ENCODE measurements at places on chromosomes 12 and 14. TPM values are rescaled to one million over a fixed set of nuclear protein-coding genes. Genes with fewer than 3 reads are reported as not detected.

GRCh38 chr14:104244221-104245011, 106.0 kb downstream of the KIF26A start:
- no peak for DNase-seq

- peak; percentile 33 for DNase-seq
These were observed 46.8 kb downstream of the TMEM117 start for GRCh38 chr12:43882578-43883178.

DNA sequence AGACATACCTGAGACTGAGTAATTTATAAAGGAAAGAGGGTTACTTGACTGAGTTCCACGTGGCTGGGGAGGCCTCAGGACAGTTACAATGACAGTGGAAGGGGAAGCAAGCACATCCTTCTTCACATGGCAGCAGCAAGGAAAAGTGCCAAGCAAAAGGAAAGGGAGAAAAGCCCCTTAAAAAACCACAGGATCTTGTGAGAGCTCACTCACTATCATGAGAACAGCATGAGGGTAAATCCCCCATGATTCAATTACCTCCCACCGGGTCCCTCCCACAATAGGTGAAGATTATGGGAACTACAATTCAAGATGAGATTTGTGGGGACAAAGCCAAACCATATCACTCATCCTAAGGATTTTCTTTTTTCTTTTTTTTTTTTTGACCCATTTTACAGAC, 177.8 kb upstream of the EEA1 start:
- no peak for DNase-seq

GRCh38 chr14:33118668-33119067, 180.0 kb downstream of the NPAS3 start:
- DNase-seq: no peak

The ERBB3 gene
- 326 TPM for polyA plus RNA-seq

The SLC10A1 gene
- polyA plus RNA-seq: 0.13 TPM

The MGAT4C gene
- 0.43 TPM for polyA plus RNA-seq

The FZD10 gene
- 1.2 TPM for polyA plus RNA-seq

GRCh38 chr12:66107451-66107915, 23.1 kb downstream of the LLPH start:
- peak; percentile 82 for DNase-seq

DNA sequence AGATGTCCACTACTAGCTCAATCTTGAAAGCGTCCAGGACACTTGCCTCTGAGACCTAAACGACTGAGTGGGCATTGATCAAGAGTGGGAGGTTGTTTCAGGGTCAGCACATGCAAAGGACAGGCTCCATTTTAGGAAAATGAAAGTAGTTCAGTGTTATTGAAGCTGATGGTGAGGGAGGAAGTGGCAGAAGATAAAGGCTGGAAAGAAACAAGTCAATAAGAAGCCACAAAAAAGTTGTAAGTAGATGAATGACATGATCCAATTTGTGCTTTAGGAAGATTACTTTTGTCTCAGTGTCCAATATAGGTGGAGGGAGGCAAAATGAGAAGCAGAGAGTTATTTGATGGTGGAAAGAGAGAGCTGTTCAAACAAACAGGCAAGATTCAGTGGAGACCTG, 22.0 kb downstream of the GPR65 start:
- no peak for DNase-seq

The GPX2 gene
- polyA plus RNA-seq: 26.6 TPM

- peak; percentile 18 for DNase-seq
These were observed 380.1 kb upstream of the KITLG start for GRCh38 chr12:88960213-88960878.

DNA sequence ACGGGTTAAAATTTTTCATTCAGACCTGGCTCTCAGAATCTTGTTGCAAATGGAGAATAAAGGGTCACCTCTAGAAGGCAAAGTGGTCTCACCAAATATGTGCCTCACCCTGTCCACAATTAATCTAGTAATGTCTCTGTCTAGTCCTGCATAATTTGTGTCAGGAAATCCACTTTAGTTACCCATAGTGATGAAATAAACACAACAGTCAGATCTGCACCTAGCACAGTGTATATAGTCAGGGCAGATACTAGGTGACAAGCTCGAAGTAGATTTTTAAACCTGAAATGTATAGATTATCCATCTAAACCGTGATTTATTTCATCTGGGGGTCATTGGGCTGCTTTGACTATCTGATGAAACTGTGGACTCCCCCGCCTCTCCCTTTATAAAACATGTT, 15.9 kb upstream of the FLVCR2 start:
- DNase-seq: no peak

GRCh38 chr14:82238649-82239048, 705.0 kb upstream of the SEL1L start:
- no peak for DNase-seq

GRCh38 chr14:63478010-63478409, 65.2 kb downstream of the PPP2R5E start:
- DNase-seq: no peak

GRCh38 chr12:115382681-115383080, 698.7 kb upstream of the TBX3 start:
- DNase-seq: no peak

GRCh38 chr12:66640691-66641460, 38.0 kb downstream of the GRIP1 start:
- no peak for DNase-seq

- no peak for DNase-seq
These were observed 26.2 kb downstream of the ZCRB1 start for GRCh38 chr12:42299392-42300308.

DNA sequence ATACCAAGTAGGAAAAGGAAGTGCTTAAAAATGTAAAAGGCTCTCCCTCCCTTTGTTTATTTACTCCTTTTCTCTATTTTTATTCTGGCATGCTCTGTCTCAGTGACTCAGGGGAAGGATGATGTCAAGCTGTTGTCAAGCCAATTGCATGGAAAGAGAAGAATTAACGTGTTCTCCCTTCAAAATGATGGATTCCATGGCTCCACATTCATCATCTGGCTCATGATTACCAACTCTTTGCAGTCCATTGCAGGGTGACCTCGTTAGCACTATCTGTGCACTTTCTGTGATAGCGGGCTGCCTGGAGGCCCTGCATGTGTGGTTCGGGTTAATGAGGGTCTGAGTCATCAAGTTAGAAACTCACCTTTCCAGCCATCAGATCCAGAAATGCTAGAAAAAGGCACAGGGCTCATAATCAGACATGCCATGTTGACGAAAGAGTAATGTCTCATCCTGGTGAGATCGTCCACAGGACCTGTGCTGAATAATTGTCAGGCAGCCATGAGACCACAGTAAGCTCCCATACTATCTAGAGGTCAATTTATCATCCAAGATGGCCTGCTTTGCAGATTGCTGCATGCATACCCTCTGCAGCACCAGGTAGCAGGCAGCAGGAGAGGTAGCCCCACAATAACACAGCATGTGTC, 79.2 kb upstream of the BTG1 start:
- DNase-seq: peak; percentile 84

- no peak for DNase-seq
These were observed 97.4 kb downstream of the PLCZ1 start for GRCh38 chr12:18640321-18640955.

DNA sequence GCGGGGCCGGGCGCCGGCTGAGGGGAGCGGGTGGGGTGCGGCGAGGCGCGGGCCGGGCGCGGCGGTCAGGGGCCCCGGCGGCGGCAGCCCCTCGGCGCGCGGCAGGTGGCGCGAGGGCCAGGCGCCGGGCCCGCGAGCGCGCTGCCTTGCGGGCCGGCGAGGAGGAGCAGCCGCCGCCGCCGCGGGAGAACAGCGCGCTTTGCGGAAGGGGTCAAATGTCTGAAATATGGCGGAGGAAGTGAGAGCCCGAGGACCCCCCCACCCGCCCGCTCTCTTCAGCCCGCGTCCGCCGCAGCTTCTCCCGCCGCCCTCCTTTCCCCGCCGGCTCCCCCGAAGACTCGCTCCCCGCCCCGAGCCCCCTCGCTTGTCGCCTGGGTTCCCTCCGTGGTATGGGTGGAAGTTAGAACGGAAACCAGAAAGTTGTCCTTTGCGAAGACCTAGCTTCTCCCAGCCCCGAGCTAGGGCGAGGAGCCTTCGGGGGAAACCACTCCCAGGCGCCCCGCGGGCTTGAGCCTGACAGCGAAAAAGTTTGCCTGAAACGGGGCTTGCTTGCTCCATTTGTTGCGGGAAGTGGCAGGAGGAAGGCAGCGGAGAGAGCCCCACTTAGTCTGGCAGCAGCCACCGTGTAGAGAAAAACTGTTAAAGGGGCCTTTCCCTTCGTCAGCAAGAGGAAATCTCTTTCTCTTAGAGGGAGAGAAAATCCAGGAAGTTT, 551 bp downstream of the RAP1B start:
- DNase-seq: peak; percentile 68

DNA sequence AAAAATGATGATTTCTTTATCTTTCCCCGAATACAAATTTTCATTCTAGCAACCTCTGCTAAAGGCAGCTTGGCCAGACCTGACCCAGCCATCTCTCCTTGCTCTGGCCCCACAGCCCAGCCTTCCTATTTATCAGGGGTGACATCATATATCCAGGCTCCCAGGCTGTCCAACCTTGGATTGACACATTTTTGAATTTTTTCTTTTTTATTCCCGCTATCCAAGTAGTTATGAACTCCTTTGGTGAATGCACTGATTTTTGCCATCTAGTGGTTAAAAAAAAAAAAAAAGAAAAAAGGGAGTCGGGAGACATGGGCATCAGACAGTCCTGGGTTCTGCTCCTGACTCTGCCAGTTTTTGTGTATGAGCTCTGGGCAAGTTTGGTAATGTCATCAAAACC, 120.5 kb downstream of the PTPN11 start:
- no peak for DNase-seq

All from large intestine (tissue), 12 donors.